ENCODE measurements at places on chromosomes 2 and 18.

GRCh38 chr18:9209279-9209678, 72.7 kb downstream of the ANKRD12 start:
- DNase-seq = no peak

DNA sequence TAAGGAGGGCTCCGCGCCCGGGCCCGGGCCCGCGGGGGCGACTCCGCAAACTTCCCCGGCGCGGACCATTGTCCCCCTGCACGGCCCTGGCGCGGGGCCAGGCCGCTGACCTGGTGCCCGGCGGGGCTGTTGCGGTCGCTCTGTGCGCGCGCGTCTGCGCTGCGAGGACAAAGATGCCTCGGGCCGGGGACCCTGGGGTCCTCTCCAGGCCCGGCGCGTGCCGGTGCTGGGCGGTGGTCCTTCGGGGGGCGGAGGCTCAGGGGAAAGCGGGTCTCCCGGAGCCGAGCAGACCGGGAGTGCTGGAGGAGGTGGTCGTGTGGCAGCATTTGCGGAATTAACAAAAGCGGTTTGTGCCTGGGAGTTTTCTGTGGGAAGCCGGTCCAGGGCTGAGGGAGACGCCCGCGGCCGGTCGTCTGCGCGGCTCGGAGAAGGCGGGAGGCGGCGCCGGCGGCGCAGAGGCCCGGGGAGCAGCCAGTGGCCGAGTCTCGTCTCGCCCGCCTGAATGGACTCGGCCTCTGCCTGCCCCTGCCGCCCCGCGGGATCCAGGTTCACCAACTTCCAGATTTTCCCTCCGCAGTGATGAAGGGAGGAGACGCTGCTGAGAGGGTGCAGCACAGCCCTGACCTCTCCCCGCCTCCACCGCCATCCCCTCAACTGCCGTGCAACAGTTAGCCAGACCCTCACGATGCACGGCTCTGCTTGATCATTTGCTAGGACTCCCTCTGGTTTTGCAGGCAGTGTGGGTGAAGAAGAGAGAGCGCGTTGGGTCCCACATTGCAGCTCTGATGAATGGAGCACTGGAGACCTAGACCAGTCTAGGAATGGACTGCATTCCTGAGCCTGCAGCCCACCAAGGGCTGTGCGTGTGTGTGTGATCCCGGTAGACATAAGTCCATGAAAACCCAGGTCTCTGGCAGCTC, 705 bp downstream of the EFR3B start:
- DNase-seq = peak; percentile 38

DNA sequence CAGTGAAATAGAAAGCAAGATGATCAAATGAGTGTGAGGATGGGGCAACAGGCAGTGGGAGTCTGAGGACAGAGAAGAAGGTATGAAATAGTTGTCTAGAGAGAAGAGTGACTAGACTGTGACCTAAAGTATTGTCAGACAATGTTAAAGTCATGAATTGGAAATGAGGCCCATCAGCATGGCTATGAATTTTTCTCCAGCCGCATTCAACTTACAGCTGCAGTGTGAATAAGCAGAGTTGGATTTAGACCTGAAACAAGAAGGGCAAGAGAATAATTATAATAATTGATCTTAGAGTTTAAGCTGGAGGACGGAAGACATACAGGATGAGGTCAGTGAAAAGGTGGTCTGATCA, 4.2 kb upstream of the TSPYL6 start:
- DNase-seq = no peak

GRCh38 chr2:156321243-156321904, 11.1 kb downstream of the NR4A2 start:
- no peak for DNase-seq

GRCh38 chr2:234422273-234422732, 74.6 kb downstream of the ARL4C start:
- peak; percentile 86 for DNase-seq

GRCh38 chr2:160254189-160254762, 54.2 kb upstream of the ITGB6 start:
- DNase-seq = peak; percentile 23

- DNase-seq = no peak
Measured at GRCh38 chr18:7147399-7147798, 29.8 kb upstream of the LAMA1 start.

- DNase-seq = no peak
Measured at GRCh38 chr2:232898592-232899543, 28.8 kb downstream of the SNORC start.
